ENCODE measurements at places on chromosomes 4 and X. TPM values are rescaled to one million over a fixed set of nuclear protein-coding genes. Genes with fewer than 3 reads are reported as not detected.

Gene SGMS2
- 41.1 TPM for polyA plus RNA-seq

GRCh38 chrX:119756926-119757635 lies 1.3 kb upstream of the SOWAHD start:
- DNase-seq: no peak

Gene STATH
- polyA plus RNA-seq: not detected

DNA sequence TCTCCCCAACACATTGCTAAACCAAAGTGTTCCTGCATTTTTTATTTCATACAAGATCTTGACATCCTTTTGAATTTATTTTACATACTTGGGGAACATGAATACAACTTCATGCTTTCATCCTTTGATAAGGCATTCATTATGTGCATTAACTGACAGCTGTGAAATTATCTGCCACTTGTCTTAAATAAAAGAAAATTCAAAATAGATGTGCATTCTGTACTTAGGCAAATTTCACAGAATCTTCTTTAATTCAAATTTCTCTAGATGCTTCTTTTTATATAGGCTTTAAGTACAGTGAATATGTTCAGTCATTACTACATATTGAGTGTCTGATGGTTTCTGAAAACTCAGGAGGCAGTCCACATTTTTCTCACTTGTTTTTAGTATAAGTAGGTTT lies 518.1 kb downstream of the EPHA5 start:
- no peak for DNase-seq

DNA sequence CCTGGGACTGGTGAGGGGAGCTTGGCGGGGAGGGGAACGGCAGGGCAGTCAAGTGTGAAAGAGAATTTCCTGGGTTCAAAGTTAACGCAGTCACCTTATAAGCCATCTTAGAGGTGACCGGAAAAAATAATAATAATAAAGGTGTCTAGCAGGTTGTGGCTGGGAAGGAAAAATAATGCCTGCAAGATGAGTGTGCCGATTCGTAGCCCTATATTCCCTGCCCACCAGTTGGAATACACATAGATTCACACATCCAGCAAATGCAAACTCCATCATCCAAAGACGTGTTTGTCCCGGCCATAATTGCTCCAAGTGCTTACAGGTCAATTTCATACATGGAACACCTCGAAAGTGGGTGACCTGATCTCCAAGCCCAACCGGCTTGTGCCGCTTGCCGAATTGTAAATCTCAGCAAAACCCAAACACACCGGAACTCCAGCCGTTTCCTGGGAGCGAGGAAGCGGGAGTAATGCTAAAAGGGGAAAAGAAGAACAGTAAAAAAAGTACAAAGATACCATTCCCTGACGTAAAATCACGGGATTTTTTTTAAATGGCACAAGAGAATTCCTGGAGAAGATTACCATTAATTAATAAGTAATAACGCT lies 1.3 kb upstream of the FAT1 start:
- no peak for DNase-seq

Data from keratinocyte (primary cell).